Small intestine (tissue), 16 donors: ENCODE measurements at places on chromosomes 11 and 22.

DNA sequence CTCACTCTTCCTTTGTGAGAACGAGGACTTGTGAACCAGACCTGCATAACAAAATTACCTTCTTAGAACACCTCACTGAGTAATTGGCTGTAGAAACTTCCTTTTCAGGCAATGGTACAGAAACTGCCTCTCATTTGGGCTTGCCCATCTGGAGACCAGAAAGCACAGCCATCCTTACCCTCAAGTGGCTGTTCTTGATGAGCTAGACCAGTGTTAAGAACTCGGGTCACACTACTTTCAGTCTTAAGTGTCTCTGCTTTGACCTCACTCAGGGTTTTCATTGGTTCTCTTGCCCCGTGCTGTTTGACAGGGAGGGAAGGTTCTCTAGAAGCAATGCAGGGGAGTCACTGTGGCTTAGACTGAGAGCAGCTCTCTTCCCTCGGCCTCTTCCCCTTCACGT lies 29.3 kb downstream of the NAT10 start:
- no peak for DNase-seq

GRCh38 chr11:58641341-58641740 lies 18.9 kb downstream of the CNTF start:
- peak; percentile 74 for DNase-seq

GRCh38 chr11:120657306-120658070 lies 145.9 kb downstream of the GRIK4 start:
- DNase-seq, result no peak

DNA sequence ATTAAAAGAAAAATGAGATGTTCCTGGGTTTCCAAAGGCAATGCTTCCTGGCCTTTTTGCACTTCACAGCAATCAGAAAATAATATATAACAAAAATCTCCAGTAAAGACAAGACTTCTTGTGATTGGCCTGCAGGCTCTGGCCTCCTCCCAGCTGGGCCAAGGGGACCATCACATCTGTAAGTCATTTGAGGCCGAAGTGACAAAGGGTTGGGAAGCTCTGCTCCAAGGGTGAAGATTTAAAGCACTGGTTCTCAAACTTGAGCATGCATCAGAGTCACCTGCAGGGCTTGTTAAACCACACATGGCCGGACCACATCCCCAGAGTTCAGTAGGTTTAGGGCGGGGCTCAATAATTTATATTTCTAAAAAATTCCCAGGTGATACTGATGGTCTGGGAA lies 32.1 kb downstream of the ARFGAP2 start:
- DNase-seq, result no peak

DNA sequence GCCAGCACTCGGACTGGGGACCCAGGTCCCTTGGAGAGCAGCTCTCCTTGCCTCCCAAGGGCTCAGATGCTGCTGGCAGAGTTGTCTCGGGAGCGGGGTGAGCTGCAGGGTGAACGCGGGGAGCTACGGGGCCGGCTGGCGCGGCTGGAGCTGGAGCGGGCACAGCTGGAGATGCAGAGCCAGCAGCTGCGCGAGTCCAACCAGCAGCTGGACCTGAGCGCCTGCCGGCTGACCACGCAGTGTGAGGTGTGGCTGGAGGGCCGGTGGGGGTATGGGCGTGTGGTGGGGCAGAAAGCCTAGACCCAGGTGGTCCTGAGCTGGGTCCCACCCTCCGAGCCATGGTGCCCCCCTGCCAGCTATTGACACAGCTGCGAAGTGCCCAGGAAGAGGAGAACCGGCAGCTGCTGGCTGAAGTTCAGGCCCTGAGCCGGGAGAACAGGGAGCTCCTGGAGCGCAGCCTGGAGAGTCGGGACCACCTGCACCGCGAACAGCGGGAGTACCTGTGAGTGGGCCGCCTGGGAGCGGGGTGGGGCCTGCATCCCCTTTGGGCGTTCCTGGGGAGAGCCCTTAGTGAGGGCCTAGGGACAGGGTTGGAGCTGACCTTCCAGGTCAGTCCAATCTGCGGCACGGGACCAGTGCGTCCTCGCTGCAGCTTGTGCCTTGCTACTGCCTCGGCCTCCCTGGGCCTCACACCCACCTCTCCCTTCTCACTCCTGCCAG lies 5.8 kb upstream of the RPS6KA4 start:
- DNase-seq, result no peak

- DNase-seq, result no peak
Measured at GRCh38 chr11:19625438-19625837, 87.2 kb upstream of the NAV2 start.

GRCh38 chr11:134999590-134999989 lies 587.5 kb upstream of the B3GAT1 start:
- DNase-seq, result no peak

GRCh38 chr11:2791139-2791520 lies 91.3 kb upstream of the KCNQ1OT1 start:
- no peak for DNase-seq

- no peak for DNase-seq
Measured at GRCh38 chr11:92894197-92894596, 75.3 kb upstream of the MTNR1B start.

DNA sequence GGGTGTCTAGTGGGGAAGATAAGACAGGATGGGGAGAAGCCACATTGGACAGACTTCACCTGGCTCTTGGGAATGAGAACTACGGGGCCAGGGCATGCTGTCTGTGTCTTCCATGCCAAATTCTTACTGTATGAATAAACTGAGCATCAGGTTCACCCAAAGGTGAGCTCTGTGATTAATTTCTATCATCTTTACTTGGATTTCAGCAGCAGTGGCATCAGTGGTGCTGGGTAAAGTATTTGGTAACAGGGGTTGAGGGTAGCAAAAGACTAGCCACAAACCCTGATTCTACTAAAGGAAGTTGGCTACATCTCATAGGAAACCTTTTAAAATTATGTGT lies 38.8 kb downstream of the IRAG1 start:
- no peak for DNase-seq

GRCh38 chr22:17705546-17705945 lies 67.0 kb downstream of the BCL2L13 start:
- no peak for DNase-seq
